ENCODE measurements at places on chromosomes 16 and 17.
A peak's percentile ranks its signal among the peaks of the same experiment; 100 is the strongest.

DNA sequence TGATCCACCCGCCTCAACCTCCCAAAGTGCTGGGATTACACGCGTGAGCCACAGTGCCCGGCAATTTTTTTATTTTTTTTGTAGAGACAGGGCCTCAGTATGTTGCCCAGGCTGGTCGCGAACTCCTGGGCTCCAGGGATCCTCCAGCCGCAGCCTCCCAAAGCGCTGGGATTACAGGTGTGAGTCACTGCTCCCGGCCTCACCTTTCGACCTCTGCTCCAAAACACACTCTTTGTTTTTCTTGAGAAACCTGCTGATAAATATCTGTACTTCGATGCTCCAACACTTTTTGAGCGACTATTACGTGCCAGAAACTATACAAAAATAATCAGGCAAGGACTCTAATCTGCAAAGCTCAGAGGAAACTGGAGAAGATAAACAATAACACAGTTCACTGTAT is 1.0 kb downstream of the MED1 start:
- no peak for DNase-seq

DNA sequence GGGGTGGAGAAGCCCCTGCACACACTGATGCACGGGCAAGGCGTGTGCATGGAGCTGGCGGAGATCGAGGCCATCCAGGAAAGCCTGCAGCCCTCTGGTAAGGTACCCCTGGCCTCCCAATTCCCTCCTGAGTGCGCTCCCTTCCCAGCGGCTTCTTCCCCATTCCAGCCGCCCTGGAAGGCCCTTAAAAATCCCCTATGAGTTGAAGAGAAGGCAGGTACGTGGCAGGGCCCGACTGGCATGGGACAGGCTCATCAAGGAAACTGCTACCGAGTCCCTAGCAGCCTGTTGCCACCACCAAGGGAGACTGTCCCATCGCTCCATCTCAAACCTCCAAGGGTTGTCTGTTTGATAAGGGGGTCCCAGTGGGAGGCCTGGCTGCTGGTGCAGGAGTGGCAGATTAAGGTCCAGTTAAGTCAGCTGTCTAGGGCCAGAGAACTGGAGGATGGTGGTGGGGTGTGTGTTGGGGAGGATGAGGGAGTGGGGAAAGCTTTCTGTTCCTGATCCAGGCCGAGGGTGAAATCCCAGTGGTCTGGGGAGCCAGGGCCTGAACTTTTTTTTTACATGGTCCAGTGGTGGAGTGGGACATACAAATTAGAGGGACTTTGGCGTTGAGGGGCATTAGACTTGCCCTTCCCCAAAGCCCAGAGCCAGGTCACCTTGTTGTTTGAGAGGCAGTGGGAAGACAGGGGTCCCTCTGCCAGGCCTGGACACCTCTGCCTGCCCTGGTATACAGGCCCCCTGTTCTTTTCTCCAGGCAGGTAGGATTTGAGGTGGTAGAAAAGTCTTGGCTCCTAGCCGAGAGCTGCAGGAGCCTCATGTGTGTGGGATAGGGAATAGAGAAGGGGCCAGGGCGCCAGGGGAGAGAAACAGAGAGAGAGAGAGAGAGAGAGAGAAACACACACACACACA is 994 bp downstream of the IGFBP4 start:
- DNase-seq, result no peak

DNA sequence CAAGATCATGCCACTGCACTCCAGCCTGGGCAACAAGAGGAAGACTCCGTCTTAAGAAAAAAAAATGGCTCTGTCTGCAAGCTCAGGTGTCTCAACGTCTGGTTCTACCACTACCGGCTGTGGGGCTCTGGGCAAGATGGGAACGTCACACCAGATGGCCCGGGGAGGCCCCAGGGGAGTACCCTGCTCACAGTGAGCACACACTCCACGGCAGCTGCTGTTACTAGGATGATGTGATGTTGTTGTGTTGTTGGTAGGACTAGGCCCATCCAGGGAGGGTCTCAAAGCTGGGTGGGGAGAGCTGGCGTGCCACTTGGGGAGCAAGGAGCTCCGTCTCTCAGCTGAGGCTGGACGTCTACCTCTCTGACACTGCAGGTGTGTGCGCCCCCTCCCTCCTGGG is 9.4 kb upstream of the NPTX1 start:
- no peak for DNase-seq

- no peak for DNase-seq
Measured at GRCh38 chr16:61681124-61681523, 355.1 kb downstream of the CDH8 start.

DNA sequence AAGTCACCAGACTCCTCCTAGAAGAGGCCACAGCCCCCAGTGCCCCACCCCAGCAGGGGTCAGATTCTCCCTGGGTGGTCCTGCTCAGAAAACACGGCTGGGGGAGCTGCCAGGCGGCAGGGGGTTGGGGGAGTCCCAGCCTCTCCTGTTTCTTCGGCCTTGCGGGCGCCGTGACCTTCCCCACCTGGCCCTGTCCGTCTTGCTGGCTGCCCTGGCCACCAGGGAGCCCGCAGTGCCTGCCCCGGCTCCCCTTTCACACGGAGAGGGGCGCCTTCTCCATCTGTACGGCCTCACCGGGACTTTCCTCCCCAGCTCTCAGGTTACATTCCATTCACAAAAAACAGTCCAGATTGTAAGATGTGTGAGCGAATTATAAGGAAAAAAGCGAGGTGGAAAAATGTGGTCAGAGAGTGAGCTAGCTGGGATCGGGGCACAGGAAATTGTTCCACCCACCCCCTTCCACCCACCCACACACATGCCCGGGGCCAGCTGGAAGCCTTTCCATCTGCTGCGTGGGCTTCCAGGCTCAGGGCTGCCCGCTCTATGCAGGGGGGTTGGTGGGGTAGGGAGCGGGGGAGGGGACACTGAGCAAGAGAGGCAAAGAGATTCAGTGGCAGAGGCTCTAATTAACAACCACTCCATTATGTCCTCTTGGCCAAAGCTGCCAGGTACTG is 14.6 kb upstream of the CIBAR2 start:
- no peak for DNase-seq

DNA sequence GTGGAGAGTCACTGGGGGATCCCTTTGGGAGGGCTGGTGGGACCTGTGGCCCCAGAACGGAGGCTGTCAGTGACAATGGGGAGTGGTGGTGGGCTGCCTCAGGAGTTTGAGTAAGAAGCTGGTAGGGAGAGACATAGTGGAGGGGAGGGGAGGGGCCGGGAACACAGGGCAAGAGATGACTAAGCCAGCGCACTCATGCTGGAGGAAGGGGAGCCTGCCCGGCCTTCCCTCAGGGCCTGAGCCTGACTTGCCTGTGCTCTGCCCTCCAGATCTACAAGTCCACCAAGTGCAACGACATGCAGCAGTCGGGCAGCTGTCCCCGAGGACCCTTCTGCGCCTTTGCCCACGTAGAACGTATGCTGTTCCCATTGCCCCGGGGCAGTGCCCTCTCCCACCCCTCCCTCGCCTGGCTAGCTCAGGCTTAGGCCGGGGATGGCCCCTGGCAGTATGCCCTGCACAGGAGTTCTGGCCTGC is 29.3 kb downstream of the UNC13D start:
- peak; percentile 26 for DNase-seq

DNA sequence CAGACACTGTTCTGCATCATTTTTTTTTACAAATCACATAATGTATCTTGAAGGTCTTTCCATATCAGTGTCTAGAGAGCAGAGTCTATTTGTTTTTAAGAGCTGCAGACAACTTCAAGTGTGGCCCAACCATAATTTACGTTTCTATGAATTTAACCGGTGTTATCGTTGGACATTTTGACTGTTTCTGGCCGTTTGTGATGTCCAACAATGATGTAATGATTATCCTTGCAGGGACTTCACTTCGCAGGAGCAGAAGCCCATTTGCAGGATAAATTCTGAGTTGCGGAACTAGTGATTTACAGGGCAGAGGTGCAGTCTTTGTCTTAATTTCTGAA is 26.9 kb upstream of the HLF start:
- DNase-seq, result no peak

DNA sequence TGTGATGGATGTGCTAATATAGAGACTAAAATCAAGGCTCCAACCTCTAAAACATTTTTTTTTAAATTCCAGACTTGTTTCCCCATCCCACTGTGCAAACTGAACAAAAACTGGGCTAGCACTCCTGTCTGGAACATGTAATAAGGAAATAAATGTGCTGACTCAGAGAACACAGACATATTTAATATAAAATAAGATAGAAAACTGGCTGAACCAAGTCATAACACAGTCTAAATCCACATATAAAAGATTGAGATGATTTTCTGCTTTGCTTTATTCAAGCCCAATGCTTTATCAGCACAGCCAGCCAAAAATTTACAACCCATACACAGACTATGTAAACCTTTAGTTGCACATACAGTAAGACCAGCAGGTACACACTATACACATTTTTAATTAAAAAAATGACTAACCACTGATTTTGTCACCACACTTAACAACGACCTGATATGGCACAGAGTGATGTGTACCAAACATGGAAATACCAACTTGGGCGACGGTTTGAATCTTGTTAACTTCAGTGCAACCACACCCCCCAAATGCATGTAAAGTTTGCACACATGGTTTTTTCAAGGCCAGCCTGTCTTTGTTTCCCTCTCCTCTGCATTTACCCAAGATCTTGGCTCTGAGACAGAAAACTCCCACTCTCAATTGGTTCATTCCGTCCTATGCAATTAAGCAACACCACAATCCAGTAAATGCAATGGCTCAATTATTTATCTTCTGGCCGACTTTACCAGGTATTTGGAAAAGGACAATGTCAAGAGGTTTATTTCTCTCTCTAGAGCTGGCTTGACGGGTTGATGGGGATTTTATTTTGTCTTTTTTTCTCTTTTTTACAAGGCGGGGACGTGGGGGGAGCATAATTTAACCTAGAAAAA is 1.2 kb downstream of the STAT3 start:
- DNase-seq, result no peak

- no peak for DNase-seq
Measured at GRCh38 chr16:55285586-55285985, 38.4 kb upstream of the IRX6 start.

- no peak for DNase-seq
Measured at GRCh38 chr16:51834794-51835193, 683.7 kb upstream of the SALL1 start.

GRCh38 chr17:81741049-81741593 is 29.0 kb downstream of the SLC25A10 start:
- no peak for DNase-seq

DNA sequence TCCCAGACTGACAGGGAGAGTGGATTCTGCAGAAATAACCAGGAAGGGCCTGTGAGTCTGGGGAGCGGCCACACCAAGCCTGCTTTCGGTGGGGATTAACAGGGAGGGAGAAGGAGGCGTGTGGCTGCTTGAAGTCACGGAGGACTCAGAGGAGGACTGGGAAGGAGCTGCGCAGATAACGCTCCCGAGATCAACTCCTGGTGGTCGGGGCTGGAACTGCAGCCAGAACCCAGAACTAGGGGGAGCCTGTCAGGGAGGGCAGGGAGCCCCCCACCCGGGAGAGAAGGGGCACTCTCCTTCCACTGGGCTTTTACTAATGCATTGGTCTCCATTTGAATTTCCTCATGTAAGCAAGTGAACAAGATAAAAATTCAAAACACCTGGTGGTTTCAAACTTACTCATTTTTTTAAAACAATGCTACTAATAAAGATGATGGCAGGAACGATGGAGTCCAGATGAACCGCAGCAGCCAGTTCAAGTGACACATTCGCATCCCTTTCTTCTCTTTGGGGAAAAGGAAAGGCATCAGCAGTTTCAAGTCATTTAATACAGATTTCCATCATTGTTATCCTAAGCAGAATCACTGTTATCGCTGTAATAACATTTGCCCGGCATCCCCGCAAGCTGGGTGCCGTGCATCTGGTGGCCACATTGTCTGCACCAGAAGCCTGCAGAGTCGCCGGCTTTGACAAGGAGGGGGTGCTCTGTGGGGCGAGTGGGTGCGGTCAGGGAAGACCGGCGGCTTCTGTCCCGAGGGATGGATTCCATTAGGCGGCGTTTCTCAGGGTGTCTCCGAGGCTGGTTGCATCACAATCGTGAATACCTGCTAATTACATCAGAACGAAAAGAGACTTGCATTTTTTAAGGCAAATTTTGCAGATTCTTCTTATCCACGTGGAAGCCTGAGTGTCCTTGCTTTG is 183.0 kb downstream of the FOXL1 start:
- peak; percentile 61 for DNase-seq

DNA sequence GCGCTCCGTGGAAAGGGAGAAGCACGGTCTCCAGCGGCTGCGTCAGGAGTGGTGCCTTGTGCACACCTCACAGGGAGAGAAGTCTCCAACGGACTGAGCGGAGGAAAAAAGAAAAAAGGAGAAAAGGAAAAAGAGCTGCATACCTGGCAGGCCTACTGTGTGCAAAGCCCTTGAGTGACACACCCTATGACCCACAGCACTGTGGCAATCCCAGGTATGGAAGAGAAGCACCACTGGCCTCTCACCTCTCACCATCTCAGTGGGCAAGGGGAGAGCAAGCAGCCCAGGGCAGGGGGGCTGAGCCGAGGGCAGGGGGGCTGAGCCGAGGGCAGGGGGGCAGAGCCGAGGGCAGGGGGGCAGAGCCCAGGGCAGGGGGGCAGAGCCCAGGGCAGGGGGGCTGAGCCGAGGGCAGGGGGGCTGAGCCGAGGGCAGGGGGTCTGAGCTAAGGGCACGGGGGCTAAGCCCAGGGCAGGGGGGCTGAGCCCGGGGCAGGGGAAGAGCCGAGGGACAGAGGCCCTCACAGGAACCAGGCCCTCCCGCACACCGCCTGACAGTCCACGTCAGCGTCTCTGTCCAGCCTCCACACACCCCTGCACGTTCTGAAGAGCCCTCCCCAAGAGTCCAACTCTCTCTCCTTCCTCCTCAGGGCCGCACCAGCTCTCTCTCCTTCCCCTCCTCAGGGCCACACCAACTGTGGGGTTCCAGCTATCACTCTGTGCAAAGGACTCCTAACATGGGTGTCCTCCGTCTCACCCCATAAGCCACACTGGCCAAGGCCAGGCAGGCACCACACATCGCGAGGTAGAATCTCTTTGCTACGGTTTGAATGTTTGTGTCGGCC is 105.8 kb downstream of the ZNF778 start:
- no peak for DNase-seq

- no peak for DNase-seq
Measured at GRCh38 chr16:22705799-22706198, 108.2 kb upstream of the HS3ST2 start.

- DNase-seq, result no peak
Measured at GRCh38 chr16:6362321-6362720, 970.3 kb upstream of the RBFOX1 start.
